NCI-H774 (cell line): ENCODE measurements at places on chromosomes 2 and 18.

DNA sequence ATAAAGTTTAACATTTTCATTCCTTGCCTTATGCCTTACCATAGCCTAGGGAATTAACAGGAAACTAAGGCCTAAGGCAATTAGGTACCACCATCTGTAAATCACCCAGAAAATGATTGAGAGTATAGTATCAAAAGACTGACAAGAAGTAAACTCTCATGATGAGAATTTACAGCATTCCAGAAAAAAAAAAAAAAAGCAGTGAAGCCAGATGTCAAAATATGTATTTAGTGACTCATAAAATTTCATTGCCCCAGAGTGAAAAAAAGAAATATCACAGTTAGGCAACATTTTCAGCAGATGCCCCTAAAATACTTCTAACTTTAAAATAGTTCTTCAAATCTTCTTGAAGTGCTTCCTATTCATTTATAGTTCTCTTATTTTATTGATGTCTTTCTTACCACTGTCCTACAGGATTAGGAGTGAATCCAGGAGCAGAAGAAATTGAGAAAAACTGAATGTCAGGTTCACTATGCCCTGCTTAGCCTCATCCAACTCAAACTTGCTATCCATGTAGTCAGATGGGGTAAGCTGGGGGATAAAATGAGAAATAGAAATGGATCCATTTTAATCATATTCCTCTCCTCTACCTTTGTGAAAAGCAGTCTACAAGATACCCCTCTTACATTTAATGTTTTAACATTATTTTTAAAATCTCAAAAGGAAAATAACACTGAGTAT lies 57.3 kb upstream of the TANK start:
- DNase-seq: no peak

GRCh38 chr2:196125596-196125995 lies 45.8 kb downstream of the STK17B start:
- DNase-seq: no peak

DNA sequence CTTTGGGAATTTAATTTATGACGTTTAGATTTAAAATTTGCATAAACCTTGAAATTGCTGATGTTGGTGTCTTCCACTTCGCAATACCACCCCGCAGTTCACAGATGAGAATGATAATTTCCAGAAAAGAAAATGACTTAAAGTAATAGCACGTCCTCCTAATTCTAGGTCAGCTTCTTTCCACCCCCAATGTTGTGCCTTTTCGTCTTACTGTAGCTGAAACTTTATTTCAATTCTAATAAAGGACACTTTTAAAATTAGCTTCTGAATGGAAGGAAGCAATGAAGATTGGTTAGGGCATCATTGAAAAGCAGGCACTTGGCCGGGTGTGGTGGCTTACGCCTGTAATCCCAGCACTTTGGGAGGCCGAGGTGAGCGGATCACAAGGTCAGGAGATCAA lies 107.4 kb downstream of the MYCN start:
- DNase-seq: no peak

- no peak for DNase-seq
These were observed 65.0 kb upstream of the IKZF2 start for GRCh38 chr2:213216461-213216860.

DNA sequence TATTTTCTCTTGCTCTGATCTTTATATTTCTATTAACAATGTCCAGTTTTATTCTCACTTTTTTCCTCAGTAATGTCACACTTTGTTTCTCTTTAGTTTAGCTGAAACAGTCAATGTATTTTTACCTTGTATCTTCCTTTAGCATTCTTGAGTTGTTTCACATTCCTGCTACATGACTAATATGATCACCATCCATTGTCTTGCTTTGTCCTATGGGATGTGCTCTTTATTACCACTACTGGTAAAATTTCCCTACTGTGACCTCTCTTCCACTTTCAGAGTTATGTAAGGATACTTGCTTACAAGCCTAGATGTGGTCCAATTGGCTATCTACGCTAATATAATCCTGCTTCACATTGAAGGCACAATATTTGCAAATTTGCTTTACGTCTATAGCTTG lies 457.9 kb downstream of the PIK3C3 start:
- no peak for DNase-seq

DNA sequence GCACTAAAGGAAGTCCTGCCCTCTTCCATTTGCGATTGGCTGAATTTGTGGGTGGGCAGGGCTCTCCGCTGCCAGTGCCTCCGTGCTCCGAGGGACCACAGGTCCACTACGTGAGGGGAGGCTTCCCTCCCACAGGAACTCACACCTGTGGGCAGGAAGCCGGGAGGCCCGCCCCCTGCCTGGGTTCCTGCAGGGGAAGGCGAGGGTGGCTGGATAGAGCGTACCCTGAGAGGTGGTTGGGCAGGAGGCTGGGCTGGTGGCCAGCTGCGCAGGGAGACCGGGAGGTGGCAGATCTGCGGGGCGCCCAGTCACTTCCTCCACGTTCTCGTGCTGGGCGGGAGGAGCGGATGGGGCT lies 47.0 kb upstream of the PTH2R start:
- DNase-seq: no peak

DNA sequence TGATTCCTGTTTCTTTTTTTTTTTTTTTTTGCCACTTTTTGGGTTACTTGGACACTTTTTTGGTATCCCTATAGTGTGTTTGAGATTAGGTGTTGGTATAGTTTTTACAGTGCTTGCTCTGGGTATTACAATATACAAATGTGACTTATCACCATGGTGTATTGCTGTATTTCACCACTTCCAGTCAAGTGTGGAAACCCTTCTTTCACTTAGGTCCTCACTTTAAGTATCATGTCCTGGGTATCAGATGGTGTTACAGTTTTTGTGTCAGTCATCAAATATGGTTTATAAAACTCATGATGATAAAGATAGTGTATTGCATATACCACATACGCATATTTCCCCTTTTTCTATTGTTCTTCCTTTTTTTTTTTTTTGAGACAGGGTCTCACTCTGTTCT lies 1.8 kb downstream of the ATP9B start:
- DNase-seq: no peak
